ENCODE measurements at places on chromosomes 1 and 21. TPM values are rescaled to one million over a fixed set of nuclear protein-coding genes. Genes with fewer than 3 reads are reported as not detected.

PLA2G2D gene
- not detected for total RNA-seq

- no peak for DNase-seq
Observed at GRCh38 chr1:202656951-202657646, 53.2 kb downstream of the SYT2 start.

CD164L2 gene
- total RNA-seq: 11.2 TPM

GRCh38 chr1:22107126-22107525, 35.8 kb downstream of the WNT4 start:
- DNase-seq: no peak

DNA sequence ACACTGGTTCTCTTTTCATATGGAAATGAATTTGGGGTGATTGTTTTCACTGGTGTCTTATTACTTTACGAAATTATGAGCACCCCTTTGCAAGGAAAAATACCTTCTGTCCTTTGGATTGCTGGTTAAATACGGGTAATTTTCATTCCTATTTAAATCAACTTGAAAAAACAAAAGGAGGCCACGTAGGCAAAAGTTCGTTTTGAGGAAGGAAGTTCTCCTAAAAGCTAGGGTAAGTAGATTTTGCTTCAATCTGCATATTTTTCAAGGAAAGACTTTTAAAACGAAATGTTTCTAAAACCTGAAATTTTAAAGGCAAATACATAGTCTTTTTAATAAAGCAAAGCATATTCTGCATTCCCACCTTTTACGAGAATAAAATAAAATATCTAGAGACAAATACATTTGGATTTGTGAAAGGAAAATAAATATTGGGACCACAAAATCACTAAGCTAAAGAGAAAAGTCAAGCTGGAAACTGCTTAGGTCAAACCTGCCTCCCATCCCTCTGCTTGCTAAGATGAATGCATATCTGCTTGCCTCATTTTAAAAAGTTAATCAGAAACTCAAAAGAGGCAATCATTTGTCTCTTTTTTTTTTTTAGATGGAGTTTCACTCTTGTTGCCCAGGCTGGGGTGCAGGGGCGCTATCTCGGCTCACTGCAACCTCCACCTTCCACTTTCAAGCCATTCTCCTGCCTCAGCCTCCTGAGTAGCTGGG, 70.9 kb upstream of the ETS2 start:
- DNase-seq: no peak

GRCh38 chr1:62746086-62746808, 37.7 kb upstream of the ATG4C start:
- DNase-seq: no peak

SPRR4 gene
- total RNA-seq: 4.0 TPM

UCK2 gene
- 42.6 TPM for total RNA-seq

- no peak for DNase-seq
Observed at GRCh38 chr1:47031059-47031458, 7.6 kb downstream of the CYP4X1 start.

DNAI4 gene
- 3.4 TPM for total RNA-seq

DNA sequence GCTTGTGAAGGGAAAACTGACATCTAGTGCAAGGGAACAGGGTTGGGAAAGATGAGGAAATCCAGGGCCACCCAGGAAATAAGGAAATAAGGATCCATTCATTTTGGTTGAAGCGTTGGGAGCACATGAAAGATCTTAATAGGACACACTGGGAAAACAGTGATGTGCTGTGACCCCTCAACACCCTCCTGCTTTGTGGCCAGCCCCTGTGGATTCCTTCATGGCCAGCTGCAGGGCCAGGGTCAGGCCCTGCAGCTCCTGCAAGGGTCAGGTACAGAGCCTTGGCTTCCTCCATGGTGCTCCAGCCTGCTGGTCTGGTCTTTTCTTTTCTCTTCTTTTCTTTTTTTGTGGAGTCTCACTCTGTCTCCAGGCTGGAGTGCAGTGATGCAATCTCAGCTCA, 18.8 kb upstream of the PIGM start:
- DNase-seq: no peak

DNA sequence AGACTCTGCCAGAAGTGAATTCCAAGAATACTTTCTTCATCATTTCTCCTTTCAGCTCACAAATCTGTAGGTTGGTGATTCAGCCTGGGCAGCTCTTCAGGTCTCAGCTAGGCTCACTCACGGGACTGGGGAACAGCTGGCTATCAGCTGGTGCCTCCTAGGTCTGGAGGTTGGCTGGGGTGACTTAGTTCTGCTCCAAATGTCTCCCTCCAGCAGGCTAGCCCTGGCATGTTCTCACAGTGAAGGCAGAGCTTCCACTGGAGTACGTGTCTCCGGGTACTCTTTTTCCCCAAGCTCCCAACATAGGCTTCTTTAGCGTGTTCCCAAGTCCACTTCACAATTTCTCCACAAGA, 12.5 kb upstream of the VAMP4 start:
- DNase-seq: peak; percentile 37

FCGR1A gene
- 2.1 TPM for total RNA-seq

LINGO4 gene
- 0.34 TPM for total RNA-seq

ANGPTL3 gene
- not detected for total RNA-seq

- DNase-seq: no peak
Observed at GRCh38 chr1:44661781-44662682, 12.2 kb downstream of the TMEM53 start.

- no peak for DNase-seq
Observed at GRCh38 chr1:110436635-110437034, 14.3 kb upstream of the PROK1 start.

DCDC2B gene
- not detected for total RNA-seq

DNA sequence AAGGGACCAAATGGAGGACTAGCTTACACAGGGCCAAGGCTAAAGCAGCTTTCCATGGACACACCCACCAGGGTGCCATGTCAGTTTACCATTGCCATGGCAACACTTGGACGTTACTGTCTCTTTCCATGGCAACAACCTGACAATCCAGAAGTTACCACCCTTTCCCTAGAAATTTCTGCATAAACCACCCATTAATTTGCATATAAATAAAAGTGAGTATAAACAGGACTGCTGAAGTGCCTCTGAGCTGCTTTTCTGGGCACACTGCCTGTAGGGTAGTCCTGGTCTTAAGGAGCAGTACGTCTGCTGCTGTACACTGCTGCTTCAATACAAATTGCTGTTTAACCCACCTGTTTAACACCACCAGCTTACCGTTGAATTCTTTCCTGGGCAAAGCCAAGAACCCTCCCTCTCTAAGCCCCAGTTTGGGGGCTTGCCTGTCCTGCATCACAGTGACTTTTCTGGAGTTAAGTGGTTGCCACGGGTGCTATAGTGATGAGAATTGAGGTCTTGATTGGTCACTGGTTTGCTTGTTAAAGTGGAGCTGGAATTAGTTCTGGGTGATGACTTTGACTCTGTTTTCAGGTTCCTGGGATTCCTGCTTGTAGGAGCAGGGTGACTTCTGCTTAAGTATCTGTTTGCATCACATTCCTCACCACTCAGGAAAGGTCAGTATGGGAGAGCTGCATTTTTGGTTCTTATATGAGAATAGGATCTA, 83.2 kb downstream of the CLDN17 start:
- DNase-seq: no peak

NTMT2 gene
- not detected for total RNA-seq

METTL18 gene
- total RNA-seq: 10.1 TPM

DNA sequence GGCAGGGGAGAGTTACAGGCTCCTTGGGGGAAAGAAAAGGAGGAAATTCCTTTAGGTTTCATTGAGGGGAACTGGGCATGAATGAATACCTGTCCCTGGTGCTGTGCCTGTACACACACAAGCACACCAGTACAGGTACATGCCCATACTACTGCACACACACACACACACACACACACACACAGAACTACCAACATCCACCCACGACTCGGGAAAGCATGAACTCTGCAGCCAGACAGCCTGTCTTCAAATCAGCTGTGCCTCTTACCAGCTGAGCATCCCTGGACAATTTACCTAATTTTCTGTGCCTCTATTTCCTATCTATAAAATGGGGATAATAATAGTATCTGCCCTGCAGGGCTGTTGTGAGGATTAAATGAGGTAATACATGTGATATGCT, 7.2 kb upstream of the GRIK3 start:
- DNase-seq: no peak

DNA sequence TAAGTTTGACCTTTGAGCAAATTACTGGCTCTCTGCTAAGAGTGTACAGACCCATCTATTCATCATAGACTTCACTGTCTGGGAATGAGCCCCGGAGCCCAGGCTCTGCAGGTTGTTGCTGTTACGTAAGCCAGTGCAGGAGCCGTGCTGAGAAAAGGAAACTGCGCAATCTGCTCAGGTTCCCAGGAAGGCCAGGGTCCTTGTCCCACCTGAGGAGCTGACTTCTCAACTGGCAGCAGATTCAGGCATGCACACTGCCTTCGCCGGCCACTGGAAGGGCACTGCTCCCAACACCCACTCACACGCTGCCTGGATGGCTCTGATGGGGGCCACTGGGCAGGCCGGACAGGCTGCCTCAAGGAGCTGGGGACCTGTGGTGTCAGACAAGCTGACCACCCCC, 19.5 kb downstream of the RCAN1 start:
- no peak for DNase-seq

POU3F1 gene
- 32.7 TPM for total RNA-seq

SPTA1 gene
- not detected for total RNA-seq

BLACAT1 gene
- not detected for total RNA-seq

DNA sequence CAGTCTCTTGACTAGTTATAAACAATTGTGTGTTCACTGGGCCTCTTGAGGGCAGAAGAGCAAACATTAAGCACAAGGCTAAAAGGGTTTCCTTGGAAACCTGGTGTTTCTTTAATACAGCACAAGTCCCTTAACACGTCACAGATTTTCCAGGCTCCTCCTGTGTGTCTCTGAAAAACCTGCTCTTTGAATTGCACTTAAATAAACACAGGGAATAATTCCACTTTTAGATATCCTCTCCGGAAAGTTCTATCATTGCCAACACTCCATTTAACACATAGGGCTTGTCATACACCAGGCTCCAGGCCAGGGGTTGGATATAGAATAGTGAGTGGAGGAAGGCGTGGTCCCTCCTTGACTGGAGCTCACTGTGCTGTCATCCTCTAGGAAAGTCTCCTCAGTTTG, 442.6 kb downstream of the DSCAM start:
- DNase-seq: no peak

DNA sequence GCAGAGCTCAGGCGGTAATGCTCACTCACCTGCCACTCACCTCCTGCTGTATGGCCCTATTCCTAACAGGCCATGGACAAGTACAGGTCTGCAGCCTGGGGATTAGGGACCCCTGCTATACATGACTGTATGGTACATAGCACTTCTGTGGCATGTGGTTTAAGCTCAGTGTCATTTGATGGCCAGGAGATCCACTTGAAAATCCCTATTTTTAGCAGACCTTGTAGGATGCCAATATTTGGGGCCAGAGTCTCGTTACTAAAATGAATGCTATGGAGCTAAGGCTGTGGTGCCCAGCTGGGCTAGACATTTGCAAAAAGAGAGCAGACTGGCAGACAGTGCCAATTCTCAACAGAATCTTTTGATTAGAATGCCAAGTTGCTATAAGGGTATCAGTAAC, 1.7 kb upstream of the ANGPTL7 start:
- DNase-seq: no peak

DNA sequence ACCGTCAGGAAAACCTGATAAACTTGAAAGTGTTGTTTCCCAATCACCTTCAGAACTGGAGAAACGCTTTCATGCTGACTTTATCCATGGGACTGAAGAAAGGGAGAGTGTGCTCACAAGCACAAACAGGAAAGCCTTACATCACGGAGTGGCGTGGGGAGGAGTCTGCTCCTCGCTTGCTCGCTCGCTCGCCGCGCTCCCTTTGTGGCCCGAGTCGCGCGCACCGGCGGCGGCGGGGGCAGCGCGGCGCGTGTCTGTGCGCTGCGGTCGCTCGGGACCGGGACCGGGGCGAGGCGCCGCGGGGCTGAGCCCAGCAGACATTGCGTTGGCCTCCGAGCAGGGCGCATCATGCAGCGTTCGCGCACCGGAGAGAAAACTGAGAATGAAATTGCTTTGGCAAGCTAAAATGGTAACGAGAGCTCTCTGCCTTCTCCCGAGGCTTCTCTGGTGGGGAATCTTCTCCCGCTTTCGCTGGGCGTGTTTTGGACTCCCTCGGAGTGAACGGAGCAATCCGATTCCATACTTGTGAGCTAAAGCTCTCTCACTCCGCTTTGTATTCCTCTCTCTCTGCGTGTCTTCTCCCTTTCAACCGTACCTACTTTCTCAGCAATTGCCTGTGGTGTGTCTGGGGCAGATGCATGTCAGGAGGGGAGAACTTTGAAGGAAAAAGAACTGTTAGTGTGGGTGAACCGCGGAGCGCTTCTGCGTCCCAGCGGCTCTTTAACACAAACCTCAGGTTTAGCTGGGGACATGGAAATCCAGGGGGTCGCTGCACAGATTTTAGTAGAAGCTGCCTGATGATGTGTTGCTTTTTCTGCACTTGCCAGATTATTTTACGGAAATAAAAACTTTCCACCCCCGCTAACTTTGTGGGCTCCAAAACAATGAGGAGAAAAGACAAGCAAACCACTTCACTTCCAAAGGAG, at the start of gene RGL1:
RGL1 (plus strand) TSS at position 205 of the 926 bp plus-strand sequence; CDS start at position 383, 178 bp downstream.
- DNase-seq: peak; percentile 94

GRCh38 chr1:31564606-31564989, 11.7 kb upstream of the TINAGL1 start:
- DNase-seq: no peak

UBASH3A gene
- not detected for total RNA-seq

DNA sequence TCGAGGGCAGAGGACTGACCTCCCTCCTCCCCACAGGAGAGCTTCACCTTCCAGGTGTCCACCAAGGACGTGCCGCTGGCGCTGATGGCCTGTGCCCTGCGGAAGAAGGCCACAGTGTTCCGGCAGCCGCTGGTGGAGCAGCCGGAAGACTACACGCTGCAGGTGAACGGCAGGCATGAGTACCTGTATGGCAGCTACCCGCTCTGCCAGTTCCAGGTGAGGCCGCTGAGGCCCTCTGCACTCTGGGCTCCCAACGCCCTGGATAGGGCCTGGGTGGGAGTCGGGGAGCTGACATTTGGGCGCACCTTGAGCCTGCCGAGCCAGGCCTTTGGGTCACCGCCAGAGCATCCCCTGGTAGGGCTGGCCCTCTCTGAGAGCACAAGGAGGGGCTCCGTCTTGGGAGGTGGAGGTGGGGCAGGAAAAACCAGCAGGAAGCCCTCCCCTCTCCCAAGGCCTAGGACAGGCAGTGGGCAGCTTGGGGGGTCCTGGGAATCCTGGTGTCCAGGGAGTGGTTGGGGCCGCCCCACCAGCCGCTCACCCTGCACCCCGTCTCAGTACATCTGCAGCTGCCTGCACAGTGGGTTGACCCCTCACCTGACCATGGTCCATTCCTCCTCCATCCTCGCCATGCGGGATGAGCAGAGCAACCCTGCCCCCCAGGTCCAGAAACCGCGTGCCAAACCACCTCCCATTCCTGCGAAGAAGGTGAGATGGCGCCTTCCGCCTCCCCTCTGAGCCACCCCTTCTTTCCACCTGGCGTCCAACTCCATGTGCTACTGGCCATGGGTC, 65.1 kb downstream of the PIK3CD start:
- no peak for DNase-seq

DNA sequence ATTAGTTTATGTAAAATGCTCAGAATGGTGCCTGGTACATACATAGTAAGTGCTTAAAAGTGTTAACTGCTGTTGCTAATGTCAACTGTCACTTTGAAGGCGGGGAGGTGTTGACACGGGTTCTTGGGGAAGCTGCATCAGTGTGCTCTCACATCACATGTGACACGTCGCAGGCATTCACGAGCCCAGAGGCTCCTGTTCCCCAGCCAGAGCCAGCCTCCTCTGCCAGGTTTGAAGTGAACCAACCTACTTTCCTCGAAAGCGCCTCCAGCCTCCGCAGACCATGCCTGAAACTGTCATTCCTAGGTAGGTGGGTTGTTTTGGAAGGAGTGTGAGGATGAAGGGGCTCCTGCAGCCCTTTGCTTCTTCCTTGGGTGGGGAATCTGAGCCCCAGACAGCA, 13.8 kb downstream of the GALNT2 start:
- DNase-seq: no peak

Data from lower leg skin (tissue), 4 donors.